ENCODE measurements at places on chromosomes 6 and 20.

- DNase-seq, result no peak
These were observed 141.1 kb upstream of the RNF24 start for GRCh38 chr20:4156411-4156810.

- DNase-seq, result no peak
These were observed 1065.8 kb upstream of the EYS start for GRCh38 chr6:66772800-66773199.

DNA sequence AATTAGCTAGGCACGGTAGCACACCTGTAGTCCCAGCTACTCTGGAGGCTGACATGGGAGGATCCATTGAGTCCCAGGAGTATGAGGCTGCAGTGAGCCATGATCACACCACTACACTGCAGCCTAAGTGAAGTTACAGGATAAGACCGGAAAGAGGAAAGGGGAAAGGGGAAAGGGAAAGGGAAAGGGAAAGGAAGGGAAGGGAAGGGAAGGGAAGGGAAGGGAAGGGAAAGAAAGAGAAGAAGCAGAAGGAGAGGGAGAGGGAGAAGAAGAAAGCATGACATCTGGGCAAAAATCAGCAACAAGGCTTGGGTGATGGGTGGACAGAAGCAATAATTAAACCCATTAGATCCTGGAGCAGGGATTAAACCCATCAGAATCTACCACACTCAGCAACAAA is 101.7 kb upstream of the RAB32 start:
- no peak for DNase-seq

DNA sequence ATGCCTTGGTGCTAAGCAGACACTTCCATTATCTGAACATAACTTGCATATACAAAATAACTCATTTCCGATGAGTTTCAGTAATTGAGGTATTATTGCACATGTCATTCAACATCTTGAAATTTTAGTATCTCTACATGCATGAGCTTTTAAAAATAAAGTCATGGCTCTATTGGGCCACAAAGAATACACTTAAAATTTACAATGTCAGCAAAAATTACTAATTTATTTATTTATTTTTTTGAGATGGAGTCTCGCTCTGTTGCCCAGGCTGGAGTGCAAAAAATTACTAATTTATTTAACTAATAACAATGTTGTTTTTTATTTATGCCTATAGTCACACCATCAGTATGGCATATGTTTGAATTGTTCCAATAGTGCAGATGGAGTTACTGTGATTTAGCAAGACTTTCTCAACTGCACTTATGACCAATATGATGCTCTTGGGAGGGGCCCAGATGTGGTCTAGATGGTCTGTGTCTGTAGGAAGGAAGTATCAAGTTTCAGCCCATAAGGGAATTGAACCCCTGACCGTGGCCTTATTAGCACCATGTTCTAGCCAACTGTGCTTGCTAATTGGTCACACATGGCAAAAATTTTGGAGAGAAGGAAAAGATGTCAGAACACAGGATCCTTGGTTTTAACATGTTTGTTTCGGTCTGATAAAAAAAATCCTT is 370.7 kb upstream of the TSHZ2 start:
- DNase-seq, result no peak

DNA sequence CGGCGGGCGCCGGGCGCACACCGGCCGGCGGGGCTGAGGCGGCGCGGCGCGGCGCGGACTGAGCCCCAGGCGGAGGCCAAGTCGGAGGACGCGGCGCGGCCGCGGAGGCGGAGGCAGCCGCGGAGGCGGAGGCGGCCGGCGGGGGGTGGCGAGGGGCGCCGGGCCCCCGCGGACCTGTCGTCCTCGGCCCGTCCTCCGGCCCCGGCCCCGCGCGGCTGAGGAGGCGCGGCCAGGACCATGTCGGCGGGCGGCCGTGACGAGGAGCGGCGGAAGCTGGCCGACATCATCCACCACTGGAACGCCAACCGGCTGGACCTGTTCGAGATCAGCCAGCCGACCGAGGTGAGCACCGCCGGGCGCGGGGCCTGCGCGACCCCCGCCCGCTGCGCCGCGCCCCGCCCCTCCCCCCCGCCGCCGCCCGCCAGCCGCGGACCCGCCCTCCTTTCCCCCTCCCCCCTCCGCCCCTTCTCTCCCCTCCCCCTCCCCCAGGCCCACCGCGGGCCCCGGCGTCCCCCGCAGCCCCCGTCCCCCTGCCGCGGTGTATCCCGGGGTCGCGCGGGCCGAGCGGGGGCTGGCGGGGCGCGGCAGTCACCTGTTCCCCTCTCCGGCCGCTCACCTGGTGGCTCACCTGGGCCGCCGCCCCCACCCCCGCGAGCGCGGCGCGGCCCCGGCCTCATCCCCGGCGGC is at the start of gene AFDN:
Gene AFDN, plus strand, starts transcription at position 16 of the 687 bp plus-strand sequence. Its CDS starts 222 bp downstream, at position 238.
- DNase-seq, result no peak
